NCI-H2081 treated with DMSO at 0.1 percent for 48 hours (cell line): ENCODE measurements at places on chromosomes 7 and 10.

DNA sequence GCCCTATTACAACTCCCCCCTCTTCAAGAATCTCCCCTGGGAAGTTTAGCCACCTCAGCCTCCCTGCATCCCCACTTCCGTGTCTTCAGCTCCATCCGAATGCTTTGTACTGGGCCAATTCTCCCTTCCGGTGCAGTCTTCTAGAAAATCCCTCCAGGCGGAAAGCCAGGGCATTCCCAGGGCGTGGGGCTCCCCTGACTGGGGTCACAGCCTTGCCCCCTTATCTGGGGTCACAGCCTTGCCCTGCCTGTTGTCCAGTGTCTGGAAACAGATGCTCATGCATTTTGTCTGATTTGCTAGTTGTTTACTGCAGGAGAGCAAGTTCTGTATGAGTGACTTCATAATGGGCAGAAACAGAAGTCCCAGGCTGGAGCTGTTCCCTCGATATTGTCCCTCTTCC is 112.5 kb upstream of the TCERG1L start:
- no peak for DNase-seq

DNA sequence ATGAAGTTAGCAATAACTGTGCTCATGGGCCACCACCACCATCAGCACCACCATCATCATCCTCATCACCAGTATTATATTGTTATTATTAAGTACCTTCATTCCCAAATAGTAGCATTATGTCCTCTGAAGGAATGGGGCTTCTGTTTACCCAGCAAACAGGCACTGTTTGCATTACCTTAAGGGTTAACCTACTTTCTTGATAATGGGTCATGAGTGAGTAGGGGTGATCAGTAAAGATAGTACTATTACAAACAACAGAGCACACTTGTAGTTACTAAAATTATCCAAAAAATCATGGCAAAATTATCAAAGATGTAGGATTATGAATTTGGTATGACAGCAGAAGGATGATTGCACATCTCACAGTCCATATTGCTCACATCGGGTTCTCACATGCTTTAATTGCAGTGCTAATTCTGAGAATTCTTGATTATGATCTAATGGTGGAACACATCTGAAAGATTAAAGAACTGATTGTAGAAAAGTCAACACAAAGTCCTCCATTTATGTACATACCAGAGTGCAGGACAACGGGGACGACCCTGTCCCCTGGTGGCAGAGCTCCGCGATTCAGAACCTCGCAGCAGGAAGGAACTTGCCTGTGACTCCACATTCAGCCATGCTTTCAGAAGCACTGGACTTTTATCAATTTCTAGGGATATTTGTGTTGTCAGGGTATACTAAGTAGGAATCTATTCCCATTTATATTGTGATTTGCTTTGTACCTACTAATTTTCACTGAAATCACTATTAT is 31.0 kb downstream of the PDE1C start:
- DNase-seq: no peak

- DNase-seq: no peak
Measured at GRCh38 chr10:33302208-33302829, 32.1 kb downstream of the NRP1 start.

DNA sequence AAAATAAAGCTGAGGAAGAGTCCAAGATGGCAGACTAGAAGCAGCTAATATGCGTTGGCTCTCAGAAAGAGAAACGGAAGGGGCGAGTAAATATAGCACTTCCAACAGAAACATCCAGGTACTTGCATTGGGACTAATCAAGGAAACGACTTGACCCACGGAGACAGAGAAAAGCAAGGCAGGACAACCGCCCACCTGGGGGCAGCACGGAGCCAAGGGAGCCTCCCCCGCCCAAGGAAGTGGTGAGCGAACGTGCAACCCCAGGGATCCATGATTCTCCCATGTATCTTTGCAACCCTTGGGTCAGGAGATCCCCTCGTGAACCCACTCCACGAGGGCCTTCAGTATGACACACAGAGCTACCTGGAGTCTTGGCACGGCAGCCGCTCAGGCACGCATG is 45.4 kb upstream of the GRM3 start:
- DNase-seq: no peak

GRCh38 chr10:32927750-32928149 is 30.3 kb downstream of the ITGB1 start:
- no peak for DNase-seq

DNA sequence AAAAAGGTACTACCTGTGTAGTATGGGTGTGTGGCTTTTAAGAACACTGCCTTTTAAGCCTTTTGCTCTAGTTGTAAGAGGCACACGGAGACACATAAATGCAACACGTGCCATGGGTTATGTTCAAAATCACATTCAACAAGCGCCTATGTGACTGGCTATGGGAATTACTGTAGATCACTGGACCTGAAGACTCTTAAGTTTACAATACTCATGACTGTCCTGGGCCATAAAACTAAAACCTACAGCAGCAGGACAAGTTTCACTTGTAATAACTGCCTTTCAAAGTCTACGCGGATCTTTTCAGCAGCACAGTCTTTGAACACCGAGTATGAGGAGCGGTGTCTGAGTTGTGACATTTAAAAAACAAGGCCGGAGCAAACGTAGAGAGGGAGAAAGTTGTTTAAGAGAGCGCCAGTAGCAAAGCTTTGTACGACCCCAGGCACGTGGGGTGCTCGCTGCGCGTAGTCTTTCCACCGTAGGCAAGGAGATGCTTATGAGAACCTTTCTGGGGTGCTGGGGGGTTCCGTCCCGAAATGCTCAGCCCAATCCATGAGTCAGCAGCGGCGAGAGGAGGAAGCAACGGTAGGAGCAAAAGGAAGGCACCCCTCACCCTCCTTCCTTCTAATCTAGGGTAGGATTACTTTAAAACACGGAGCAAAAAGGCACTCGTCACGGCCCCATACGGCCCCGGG is 662 bp downstream of the DNAJC2 start:
- DNase-seq: no peak

DNA sequence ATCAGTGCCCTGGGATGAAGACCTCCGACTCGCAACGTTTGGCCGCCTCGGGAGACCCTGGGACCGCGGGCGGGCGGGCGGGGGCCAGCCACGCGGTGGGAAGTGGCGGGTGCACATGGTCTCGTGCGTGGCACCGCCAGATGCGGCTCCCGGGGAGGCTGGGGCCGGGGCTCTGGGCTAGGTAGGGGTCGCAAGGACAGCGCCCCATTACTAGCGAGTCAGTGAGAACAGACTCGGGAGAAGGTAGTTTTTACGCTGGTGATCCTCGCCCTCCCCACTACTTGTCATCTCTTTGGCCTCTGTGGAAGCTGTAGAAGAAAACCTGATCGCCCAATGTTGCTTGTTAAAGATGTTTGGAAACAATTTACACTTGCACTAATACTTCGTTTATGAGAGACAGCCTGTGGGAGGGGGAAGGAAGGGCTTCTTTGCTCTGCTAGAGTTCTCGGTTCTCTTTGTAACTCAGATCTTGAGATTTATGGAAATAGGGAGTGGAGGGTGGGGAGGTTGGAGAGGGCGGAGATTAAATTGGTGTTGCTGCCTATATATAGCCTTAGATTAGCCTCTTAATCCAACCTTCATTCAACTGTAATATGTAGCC is 591 bp downstream of the BZW2 start:
- DNase-seq: no peak

DNA sequence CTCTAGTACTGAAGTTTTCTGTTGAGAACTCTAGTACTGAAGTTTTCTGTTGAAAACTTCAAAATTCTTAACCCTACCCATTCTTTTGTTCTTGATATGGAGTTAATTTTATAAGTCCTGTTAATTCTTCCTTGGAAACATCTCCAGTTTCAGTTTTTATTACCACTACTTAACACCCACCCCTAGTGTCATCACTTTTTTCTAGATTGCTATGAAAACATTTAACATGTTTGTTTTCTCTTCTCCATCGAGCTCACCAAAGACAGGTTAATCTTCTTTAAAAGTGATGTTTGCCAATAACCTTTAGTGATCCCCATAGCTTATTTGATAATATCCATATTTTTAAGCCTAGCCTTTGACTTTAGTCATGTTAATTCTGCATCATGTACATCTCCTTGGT is 147.9 kb downstream of the PPP1R9A start:
- DNase-seq: no peak

GRCh38 chr7:120813546-120814252 is 44.2 kb downstream of the TSPAN12 start:
- no peak for DNase-seq
